ENCODE measurements at places on chromosomes 16 and 17. TPM values are rescaled to one million over a fixed set of nuclear protein-coding genes. Genes with fewer than 3 reads are reported as not detected.
A peak's percentile ranks its signal among the peaks of the same experiment; 100 is the strongest.

DNA sequence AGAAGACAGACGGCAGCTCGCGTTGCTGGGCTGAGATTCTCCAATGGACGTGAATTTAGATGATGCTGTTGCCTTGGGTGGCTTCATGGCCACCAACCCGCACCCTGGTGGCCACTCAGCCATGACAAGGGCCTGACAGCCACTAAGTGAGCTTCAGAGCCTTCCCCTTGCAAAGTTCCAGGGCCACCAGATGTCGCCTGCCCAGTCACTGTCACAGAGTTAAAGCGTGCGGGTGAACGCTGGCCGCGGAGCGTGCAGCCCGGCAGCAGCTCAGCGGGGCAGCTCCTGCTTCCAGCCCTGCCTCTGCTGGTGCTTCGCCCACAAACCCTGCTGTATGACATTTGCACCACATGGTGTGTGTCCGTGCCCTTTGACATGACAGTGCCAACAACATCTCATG lies 13.3 kb upstream of the KREMEN2 start:
- no peak for DNase-seq

The OTOP2 gene
- not detected for total RNA-seq

DNA sequence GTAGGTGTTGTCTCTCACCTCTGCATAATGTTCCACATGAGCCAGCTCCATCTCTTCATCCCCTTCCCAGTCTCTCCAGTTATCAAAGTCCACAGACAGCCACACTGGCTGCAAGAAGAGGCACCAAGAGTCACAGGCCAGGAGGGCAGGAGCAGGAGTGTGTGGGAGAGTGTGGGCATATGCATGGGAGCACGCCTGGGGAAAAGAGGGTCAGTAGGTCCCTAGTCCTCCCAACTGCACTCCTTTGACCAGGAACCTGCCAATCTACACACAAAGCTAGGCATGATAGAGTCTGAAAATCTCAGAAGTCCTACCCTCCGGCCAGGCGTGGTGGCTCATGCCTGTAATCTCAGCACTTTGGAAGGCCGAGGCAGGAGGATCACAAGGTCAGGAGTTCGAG lies 7.3 kb upstream of the AARSD1 start:
- no peak for DNase-seq

- DNase-seq = no peak
Observed at GRCh38 chr17:38980490-38981217, 13.5 kb upstream of the FBXO47 start.

The MLKL gene
- total RNA-seq = 46.1 TPM

- no peak for DNase-seq
Observed at GRCh38 chr16:86697715-86698114, 119.4 kb downstream of the FOXL1 start.

- peak; percentile 86 for DNase-seq
Observed at GRCh38 chr17:43010667-43011308, 4.2 kb downstream of the IFI35 start.

- peak; percentile 87 for DNase-seq
Observed at GRCh38 chr16:79770244-79771064, 169.9 kb upstream of the MAF start.

GRCh38 chr17:66549731-66550207 lies 247.4 kb downstream of the PRKCA start:
- DNase-seq = no peak

GRCh38 chr16:78297066-78297666 lies 197.7 kb downstream of the WWOX start:
- no peak for DNase-seq

The METTL9 gene
- 109 TPM for total RNA-seq

The SKAP1 gene
- total RNA-seq = 4.4 TPM

DNA sequence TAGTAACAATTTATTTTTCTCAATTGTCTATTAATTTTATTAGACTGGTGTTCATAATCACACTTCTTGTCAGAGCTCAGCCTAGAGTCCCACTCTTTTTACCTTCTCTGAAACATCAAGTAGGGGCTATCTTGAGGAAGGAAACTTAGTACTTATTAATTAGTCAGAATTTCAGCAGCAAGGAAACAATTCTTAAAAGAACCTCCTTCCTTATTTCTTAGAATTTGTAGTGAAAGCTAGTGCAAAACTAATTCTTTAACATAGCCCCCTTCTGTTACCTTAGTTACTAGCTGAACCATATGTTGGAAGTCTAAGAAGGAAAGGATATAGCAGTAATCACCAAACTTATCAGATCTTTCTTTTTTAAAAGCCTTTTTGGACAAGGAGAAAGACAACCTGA lies 35.2 kb downstream of the MAP2K4 start:
- DNase-seq = no peak

The NUBP2 gene
- total RNA-seq = 98.1 TPM

GRCh38 chr16:76195056-76195455 lies 82.1 kb upstream of the CNTNAP4 start:
- no peak for DNase-seq

The EFCAB3 gene
- not detected for total RNA-seq

DNA sequence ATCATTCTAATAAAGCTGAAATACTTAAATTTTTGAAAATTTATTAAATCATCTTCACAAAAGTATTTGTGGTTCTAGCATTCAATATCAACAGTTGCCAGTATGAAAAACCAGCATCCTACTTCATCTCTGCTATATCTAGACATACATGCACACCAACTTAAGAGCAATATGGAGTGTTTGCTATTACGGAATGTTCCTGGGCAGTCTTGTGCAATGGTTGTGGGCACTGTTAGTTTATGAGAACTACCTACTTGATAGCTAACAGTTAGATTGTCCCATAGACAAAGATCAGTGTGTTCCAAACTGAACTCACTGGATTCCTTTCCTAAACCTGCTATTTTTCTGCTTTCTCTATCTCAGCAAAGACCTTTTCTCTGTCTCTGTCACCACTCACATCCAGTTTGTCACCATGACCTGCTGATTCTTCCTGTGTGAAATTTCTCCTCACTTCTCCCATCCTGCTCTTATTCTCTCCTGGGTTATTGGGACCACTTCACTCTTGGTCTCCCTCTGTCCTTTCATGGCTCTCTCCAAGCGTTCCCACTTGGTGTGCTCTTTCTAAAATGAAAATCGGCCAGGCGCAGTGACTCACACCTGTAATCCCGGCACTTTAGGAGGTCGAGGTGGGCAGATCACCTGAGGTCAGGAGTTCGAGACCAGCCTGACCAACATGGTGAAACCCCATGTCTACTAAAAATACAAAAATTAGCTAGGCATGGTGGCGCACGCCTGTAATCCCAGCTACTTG lies 27.7 kb downstream of the CNTROB start:
- no peak for DNase-seq

The KCTD19 gene
- total RNA-seq = 3.8 TPM

DNA sequence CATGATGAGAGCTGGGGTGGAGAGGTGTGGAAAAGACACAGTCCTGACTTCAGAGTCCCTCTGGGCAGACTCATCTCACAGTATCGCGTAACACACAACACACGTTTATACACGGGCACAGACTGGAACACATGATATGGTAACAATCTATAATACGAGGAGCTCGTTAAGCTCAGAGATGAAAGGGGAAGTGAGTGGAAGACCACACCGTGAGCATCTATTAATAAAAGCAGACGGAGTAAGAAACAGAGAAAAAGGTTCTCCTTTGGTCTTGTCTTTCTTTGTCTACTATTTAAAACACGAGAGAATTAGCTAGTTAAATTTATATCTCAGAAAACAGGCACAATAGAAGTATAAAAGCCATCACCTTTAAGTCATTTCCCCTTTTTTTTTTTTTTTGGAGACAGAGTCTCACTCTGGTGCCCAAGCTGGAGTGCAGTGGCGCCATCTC lies 13.5 kb downstream of the ANKRD11 start:
- DNase-seq = no peak

DNA sequence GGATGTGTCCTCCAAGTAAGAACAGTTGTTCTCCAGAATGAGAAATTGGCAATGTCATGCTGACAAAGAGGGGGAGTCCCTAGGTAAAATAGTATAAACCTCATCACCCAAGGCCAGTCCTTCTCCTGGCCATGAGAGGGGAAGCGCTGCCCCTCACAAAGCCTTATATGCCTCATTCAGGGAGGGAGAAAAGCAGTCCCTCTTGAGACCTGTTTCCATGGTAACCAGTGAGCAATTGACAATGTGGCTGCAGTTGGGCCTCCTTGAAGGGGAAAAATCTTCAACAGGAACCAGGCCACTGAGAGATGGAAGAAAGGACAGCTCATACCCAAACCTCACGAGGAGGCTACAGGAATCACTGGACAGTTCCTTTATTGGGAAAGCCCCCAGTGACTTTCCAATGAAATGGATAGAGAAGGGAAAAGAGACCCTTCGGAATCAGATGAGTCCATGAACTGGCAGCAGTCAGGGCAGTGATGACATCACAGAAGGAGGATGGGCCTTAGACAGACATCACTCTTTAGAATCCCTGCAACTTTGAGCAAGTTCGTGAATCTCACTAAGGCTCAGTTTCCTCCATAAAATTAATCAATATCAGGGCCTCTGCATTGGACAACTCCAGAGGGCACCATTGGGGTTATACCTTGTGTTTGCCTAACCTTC lies 275.7 kb downstream of the TOX3 start:
- DNase-seq = no peak

DNA sequence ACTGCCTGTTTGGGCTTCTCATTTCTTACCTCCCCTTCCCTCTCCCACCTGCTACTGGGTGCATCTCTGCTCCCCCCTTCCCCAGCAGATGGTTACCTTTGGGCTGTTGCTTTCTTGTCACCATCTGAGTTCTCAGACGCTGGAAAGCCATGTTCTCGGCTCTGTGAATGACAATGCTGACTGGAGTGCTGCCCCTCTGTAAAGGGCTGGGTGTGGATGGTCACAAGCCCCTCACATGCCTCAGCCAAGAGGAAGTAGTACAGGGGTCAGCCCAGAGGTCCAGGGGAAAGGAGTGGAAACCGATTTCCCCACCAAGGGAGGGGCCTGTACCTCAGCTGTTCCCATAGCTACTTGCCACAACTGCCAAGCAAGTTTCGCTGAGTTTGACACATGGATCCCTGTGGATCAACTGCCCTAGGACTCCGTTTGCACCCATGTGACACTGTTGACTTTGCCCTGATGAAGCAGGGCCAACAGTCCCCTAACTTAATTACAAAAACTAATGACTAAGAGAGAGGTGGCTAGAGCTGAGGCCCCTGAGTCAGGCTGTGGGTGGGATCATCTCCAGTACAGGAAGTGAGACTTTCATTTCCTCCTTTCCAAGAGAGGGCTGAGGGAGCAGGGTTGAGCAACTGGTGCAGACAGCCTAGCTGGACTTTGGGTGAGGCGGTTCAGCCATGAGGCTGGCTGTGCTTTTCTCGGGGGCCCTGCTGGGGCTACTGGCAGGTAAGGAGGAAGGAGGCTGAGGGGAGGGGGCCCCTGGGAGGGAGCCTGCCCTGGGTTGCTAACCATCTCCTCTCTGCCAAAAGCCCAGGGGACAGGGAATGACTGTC lies at the start of gene CD68:
TSS of gene CD68 (plus strand) at position 638 of the 833 bp plus-strand sequence. CDS start at position 678, 40 bp downstream.
- peak; percentile 76 for DNase-seq

The PYY gene
- not detected for total RNA-seq

- DNase-seq = peak; percentile 34
Observed at GRCh38 chr17:34579017-34579946, at the start of gene TMEM132E. Gene TMEM132E, plus strand, starts transcription at chr17:34579582. Its CDS starts 1,495 bp downstream, at chr17:34581077.

The KRT38 gene
- not detected for total RNA-seq

DNA sequence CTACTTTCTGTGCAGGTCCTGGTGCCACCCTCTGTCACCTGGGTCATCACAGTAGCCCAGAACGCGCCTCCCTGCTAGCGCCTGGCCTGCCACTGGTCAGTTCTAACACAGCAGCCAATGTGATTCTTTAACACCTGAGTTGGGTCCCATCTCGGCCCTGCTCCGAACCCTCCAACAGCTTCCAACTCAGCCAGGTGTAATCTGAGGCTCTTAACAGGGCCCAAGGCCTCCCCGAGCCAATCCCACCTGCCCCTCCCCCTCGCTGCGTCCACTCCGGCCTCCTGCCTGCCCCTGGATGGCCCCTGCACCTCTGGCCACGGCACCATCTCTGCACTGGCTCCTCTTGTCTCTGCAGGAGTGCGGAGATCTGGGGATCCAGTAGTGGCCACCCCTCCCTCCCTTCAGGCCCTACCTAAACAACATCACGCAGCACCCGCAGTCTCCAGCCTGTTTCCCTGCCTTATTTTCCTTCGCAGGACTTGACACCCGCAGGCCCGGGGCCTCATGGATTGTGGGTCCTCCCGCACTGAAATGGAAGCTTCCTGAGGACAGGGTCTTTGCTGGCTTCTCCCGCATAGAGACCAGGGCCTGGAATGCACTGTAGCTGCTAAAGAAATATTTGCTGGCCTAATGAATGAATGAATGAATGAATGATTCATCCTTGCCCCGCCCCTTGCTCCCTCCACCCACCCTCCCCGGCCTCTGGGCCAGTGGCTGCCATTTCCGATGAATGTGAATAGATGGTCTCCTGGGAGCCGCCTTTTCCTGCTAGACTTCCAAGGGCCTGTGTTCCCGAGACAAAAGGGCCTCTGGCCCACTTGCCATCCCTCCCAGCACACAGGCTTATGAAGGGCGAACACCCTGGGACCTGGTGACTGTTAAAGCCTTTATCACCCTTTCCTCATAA lies 174.8 kb upstream of the FOXF1 start:
- no peak for DNase-seq

DNA sequence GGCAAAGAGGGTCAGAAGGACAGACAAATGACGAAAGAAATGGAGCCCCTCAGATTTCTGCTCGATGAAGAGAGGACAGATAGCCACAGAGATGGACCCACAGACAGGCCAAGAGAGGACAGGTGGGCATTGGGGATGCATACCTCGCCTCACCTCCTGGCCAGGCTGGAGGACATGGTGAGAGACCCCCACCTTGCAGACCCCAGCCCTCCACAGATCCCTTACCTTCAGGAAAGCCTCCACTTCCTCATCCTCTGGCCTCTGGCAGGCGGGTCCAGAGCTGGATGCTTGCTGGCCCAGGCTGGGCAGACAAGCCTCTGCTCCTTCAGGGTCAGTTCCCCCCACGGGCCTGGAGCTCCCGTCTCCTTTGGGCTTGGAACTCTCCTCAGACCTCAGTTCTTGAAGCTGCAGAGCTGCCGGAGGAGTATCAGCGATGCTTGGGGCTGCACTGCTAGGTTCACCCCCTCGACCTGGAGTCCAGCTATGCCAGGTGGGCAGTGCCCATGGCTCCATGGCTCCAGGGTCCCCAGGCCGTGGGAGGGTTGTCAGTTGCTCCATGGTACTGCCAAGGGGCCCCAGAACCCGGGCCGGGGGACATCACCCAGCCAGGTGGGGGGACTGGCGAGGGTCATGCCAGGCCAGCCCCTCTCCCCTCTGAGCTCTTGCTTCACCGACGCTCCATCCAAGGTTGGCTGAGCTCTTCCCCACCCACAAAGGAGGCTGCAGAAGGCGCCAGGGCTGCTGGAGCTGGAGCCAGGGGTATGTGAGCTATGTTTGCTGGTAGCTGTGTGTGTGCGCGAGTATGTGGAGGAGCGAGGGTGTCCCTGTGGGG lies 1.0 kb downstream of the TSPOAP1 start:
- DNase-seq = no peak

GRCh38 chr16:52584354-52585320 lies 37.7 kb upstream of the TOX3 start:
- DNase-seq = no peak

Measured in Calu3 (cell line).